Thymus (tissue), 14 donors: ENCODE measurements at places on chromosomes 3 and 15. TPM values are rescaled to one million over a fixed set of nuclear protein-coding genes. Genes with fewer than 3 reads are reported as not detected.

DNA sequence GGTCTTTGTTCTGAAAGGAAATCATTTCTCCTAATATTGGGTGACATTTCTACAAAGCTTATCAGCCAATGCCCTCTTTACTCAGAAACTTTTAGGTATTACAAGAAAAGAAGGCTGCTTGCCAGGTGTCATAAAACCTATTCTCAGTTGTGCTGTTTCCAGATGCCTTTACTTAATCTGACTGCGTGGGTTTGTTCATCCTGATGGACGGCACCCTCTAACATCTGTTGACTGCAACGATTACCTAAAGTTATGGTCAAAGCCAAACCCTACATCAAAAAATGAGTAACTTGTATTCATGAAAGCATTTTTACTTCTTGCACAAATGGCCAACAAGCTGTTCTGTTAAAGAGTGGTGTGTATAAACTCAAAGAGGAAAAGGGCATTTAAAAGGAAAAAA lies 207.7 kb upstream of the PDZRN3 start:
- DNase-seq: no peak

DNA sequence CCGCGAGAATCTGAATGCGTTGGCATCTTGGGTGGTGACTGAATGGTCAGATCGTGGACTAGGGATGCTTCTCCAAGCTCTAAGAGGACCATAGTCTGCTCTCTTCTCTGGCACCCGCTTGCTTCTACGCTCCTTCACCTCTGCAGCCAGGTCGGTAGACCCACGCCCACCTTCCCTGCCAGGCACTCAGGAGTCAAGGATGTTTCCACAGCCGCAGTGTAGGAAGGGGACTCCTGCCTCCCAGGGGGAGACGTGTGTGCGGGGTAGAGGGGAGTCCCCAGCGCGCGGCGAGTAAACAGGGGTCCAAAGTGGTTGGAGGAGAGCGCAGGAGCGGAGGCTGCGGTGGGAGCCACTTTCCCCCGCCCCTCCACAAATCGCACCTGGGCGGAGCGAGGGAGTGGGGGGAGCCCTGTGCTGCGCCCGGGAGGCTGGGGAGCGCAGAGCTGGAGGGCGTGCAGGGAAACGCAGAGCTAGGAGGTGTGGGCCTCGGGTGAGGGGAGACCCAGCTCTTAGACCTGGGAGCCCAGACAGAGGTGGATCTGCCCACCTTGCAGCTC lies 1.7 kb downstream of the LRRC3B start:
- DNase-seq: no peak

DNA sequence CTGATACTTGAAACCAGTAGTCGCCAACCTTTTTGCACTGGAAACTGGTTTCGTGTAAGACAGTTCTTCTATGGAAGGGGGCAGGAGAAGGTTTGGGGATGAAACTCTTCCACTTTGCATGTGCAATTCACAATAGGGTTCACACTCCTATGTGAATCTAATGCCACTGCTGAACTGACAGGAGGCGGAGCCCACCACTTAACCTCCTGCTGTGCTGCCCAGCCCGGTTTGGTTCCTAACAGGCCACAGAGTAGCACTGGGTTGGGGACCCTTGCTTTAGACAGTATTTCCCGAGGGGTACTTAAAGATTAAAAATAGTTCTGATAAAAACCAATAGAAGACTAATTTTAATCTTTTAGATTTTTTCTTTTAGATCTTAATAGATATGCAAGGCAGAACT lies 11.1 kb downstream of the TFG start:
- no peak for DNase-seq

DNA sequence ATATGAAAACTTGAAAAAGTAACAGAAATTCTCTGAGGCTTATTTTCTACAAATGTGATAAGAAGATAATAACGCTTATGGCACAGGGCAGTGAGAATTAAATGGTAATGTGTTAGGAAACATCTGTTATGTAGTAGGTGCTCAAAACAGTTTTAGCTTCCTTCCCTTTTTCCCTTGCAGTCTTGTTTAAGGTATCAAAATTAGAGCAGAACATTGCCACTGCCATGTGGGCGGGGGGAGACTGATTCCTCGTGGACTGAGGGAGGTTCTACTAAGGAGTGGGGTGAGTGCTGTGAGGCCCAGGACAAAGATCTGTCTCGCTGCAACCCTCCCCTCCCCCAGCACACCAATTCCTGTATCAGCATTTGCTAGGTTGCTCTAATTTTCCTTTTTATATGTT lies 702.4 kb downstream of the TUSC7 start:
- DNase-seq: no peak

The LNP1 gene
- polyA plus RNA-seq: 1.6 TPM

DNA sequence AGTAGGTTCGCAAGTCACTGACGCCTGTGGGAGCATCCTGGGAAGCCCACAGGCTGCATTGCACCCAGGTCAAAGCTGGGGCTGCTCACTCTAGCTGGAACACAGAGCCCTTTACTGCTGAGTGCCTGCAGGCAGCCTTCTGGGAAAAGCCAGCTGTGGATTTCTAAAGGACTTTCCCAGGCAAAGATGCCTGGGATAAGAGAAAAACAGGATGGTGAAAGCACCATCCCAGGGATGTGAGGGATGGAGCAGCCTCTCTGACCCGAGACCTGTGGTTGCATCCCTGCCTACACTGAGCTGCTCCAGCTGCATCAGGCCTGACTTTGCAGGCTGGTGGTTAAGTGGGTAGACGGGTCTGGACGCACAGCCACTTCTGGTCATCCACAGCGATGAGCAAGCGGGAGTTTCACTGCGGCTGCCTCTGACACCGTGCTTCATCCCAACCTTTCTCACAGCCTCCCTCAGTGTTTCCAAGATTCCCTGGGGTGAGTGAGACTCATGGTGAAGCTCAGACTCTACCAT lies 52.5 kb upstream of the AMOTL2 start:
- DNase-seq: no peak

The SERINC4 gene
- polyA plus RNA-seq: 0.52 TPM

The KBTBD13 gene
- polyA plus RNA-seq: under 0.01 TPM

The RGMA gene
- 5.7 TPM for polyA plus RNA-seq

DNA sequence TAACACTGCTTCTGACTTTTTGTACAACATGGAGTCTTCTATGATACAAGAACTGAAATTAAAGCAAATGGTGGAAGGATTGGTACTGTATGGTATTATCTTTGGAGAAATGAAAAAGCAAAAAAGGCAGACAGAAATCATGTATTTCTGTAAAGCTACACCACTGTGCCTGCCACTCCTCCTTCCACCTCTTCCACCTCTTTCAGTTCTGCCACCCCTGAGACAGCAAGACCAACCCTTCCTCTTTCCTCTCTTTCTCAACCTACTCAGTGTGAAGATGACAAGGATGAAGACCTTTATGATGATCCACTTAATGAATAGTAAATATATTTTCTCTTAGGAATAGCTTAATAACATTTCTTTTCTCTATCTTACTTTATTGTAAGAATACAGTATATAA lies 57.0 kb downstream of the CD200 start:
- DNase-seq: no peak

The PARP15 gene
- 15.7 TPM for polyA plus RNA-seq

The SERPINI2 gene
- 0.34 TPM for polyA plus RNA-seq

The PPARG gene
- 8.8 TPM for polyA plus RNA-seq

The CP gene
- polyA plus RNA-seq: 4.2 TPM

The TGM4 gene
- 0.62 TPM for polyA plus RNA-seq

The CCR3 gene
- polyA plus RNA-seq: 0.27 TPM

DNA sequence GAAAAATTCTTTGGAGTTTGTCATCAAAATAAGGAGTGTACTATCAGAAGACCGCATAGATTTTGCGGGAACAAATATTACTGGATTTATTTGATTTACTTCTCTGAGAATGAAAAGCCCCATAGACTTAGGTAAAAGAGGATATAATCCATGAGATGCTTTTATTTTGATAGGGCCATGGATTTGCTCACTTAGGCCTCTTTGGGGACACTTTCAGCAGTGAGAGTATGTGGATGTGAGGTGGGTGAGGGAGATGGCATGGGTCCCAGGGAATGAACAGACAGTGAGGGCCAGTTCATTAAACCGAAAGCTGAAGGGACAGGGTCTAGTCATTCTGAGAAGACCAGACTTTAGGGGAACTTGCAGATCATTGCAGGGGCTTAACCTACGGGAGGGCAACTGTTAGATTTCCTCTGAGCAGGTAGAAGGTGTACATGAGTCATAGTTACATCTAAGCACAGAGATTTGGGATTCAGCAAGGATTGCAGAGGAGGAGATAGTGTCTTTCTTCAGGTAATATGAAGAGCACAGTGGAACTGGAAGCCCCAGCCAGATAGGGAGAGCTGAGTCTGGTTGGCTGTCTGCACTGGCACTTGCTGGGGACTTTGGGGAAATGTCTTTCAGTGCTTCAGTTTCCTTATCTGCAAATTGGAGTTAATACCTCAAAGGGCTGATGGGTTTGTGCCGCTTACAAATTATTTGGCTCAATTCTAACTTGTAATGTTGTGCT lies 30.8 kb downstream of the SH3GL3 start:
- DNase-seq: no peak

The ZNF620 gene
- polyA plus RNA-seq: 2.6 TPM

DNA sequence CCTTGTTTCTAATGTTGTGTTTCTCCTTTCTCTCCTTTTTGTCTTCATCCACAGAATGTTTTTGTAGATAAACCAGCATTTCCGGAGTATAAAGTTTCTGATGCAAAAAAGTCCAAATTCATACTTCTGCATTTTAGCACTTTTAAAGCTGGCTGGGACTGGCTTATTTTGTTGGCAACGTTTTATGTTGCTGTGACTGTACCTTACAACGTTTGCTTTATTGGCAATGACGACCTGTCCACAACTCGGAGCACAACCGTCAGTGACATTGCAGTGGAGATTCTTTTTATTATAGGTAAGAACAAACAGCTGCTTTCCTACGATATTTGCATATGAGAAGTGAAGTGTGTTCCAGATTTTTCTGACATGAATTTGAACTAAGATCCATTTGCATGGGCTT lies 199.4 kb downstream of the KCNH8 start:
- no peak for DNase-seq

The ALS2CL gene
- polyA plus RNA-seq: 22.4 TPM

- no peak for DNase-seq
Observed at GRCh38 chr3:125587039-125587648, 8.2 kb downstream of the OSBPL11 start.

The CCR9 gene
- polyA plus RNA-seq: 133 TPM

The EEFSEC gene
- 13.1 TPM for polyA plus RNA-seq

The NOX5 gene
- polyA plus RNA-seq: 0.66 TPM

DNA sequence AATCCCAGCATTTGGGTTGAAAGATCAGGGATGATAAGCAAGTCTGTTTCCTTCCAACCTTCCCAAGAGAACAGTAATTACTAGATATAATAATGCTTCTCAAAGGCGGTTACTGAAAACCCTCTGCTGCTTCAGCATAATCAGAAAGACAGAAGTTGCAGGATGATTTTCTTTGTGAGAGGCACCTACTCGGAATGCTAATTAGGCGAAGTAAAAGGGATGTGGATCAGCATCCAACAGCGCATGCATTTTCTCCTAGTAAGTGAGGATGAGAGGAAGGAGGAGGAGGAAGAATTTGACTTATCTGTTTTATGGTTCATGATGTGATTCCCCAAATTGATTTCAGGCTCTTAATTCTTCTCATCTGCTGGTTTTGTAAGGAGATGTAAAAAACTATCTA lies 118.0 kb downstream of the CACNA2D3 start:
- no peak for DNase-seq

DNA sequence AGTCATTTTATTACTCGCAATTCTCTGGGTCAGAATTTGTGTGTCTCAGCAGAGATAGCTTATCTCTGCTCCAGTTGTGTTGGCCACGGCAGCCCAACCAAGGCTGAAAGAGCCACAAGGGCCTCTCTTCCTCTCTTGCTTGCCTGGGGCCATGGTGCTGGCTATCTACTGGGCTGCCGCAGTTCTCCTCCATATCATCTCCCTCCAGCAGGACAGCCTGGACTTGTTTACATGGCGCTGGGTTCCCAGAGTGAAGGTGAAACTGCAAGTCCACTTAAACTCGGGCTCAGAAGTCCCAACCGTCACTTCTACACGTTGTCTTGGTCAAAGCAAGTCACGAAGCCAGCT lies 134.8 kb downstream of the UACA start:
- DNase-seq: no peak

The SLC24A5 gene
- 0.07 TPM for polyA plus RNA-seq

DNA sequence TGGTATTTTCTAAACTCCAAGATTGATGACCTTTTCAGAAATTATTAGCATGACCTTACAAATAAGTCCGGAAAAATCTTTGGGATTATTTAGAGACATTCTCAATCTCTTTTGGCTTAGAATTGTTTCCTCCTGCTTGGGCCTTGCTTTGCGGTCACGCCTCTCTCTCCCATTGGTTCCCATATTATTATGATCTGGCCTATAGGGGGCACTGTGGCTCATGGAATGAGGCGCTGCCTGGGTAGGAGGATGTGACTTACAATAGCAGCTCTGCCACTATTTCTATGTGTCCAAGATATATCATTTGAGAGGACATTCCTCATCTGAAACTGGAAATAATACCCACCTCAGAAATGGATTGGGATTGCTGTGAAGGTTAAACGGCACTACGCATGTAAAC lies 464.9 kb downstream of the MFSD1 start:
- DNase-seq: no peak

GRCh38 chr15:88918738-88919137 lies 5.6 kb upstream of the MFGE8 start:
- no peak for DNase-seq

GRCh38 chr3:104396974-104397669 lies 969.6 kb upstream of the ALCAM start:
- no peak for DNase-seq

GRCh38 chr3:37605572-37606153 lies 256.0 kb upstream of the CTDSPL start:
- DNase-seq: no peak

The P4HTM gene
- polyA plus RNA-seq: 27.1 TPM

- no peak for DNase-seq
Observed at GRCh38 chr15:97177151-97177577, 783.3 kb upstream of the ARRDC4 start.

GRCh38 chr3:134641671-134642300 lies 9.0 kb downstream of the KY start:
- DNase-seq: no peak

The CNTN3 gene
- 3.7 TPM for polyA plus RNA-seq

DNA sequence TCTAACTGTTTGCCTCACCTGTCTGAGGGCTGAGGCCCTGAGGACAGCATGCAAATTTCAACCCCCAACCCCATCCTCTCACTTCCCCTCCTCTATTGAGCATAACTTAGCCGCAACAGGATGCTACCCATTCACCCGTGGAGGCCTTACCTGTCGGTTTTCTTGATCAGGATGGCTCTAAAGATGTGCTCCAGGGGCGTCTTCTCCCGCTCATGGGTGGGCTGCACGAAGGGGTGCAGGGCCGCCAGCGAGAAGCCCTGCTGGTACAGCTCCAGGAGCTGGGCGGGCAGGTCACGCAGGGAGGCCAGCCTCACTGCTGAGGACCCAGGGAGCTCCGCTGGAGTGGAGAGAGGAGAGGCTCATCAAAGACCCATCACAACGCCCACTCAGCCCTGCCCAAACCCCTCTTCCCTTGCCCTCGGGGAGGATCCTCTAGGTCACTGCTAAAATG lies 79.8 kb downstream of the RFTN1 start:
- no peak for DNase-seq

DNA sequence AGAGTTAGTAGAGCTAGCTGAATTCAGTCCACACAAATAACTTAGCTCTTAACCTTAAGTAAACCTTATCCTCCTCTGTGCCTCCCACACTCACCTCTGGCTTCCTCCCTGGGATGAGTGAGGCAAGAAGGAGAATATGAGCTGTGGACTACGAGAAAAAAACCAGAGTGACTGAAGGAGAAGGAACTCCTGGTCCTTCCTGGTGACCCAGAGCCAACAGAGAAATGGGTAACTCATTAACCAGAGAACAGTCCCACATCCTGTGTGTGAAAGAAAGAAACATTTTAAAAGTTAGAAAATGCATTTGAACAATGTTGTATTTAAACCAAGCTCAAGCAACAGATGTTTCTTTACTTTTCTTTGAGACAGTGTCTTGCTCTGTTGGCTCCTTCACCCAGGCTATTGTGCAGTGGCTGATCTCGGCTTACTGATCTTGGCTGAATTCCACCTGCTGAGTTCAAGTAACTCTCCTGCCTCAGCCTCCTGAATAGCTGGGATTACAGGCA lies 27.5 kb upstream of the FAM81A start:
- DNase-seq: no peak
